Renal cortex interstitium (tissue), 15 donors: ENCODE measurements at places on chromosomes 3 and 15. TPM values are rescaled to one million over a fixed set of nuclear protein-coding genes. Genes with fewer than 3 reads are reported as not detected.

GRCh38 chr3:194852831-194853508, 167.3 kb downstream of the FAM43A start:
- DNase-seq, result no peak

GRCh38 chr3:87090631-87091030, 99.7 kb upstream of the VGLL3 start:
- no peak for DNase-seq

- DNase-seq, result no peak
These were observed 27.6 kb downstream of the DET1 start for GRCh38 chr15:88518903-88519302.

DNA sequence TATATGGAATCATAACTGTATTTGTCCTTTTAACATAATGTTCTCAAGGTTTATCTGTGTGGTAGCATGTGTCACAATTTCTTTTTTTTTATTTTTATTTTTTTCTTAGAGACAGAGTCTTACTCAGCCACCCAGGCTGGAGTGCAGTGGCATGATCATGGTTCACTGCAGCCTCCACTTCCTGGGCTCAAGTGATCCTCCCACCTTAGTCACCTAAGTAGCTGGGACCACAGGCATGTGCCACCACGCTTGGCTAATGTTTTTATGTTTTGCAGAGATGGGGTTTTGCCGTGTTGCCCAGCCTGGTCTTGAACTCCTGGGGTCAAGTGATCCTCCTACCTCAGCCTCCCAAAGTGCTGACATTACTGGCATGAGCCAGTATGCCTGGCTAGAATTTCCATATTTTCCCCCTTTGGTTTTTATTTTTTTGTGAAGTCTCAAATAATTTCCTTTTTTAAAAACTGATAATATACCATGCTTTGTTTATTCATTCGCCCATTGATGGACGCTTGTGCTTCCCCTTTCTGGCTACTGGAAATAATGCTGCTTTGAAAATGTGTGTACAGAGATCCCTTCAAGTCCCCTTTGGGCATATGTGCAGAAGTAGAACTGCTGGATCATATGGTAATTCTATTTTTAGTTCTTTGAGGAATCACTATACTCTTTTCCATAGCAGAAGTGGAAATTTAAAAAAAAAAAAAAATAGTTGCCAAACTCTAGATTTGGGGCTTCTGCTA, 28.4 kb downstream of the TMEM40 start:
- no peak for DNase-seq

- no peak for DNase-seq
These were observed 130.9 kb upstream of the RGMA start for GRCh38 chr15:93219859-93220420.

DNA sequence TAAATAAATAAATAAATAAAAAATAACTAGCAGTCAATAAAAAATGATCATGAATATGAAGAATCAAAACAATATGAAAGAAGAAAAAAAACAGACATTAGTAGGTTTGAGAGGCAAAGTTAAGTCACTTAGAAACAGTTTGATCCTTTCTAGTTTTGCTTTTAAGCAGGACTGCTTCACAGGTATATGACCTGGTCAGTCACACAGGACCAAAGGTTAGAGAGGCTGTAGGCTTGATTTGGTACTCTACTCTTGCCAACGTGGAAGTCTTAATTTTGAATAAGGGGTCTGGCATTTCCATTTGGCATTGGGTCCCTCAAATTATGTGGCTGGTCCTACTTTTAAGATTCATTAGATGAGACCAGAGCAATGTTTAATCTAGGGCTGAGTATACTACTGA, 441.7 kb upstream of the NECTIN3 start:
- DNase-seq, result no peak

C3orf49 gene
- 0.68 TPM for polyA plus RNA-seq

INSYN1 gene
- 22.8 TPM for polyA plus RNA-seq

EFCC1 gene
- 2.7 TPM for polyA plus RNA-seq

CYP19A1 gene
- 0.37 TPM for polyA plus RNA-seq
